ENCODE measurements at places on chromosomes 16 and 17. TPM values are rescaled to one million over a fixed set of nuclear protein-coding genes. Genes with fewer than 3 reads are reported as not detected.

Gene SLC5A10
- not detected for total RNA-seq

Gene ABCC12
- not detected for total RNA-seq

Gene NACA2
- not detected for total RNA-seq

Gene SLC4A1
- total RNA-seq, result not detected

Gene TBC1D26
- not detected for total RNA-seq

Gene PRSS22
- 0.44 TPM for total RNA-seq

Gene GCGR
- not detected for total RNA-seq

Gene MYH8
- total RNA-seq, result not detected

Gene ODAD4
- 0.15 TPM for total RNA-seq
